Iris pigment epithelial cell (primary cell): ENCODE measurements at places on chromosomes 2 and 18.

DNA sequence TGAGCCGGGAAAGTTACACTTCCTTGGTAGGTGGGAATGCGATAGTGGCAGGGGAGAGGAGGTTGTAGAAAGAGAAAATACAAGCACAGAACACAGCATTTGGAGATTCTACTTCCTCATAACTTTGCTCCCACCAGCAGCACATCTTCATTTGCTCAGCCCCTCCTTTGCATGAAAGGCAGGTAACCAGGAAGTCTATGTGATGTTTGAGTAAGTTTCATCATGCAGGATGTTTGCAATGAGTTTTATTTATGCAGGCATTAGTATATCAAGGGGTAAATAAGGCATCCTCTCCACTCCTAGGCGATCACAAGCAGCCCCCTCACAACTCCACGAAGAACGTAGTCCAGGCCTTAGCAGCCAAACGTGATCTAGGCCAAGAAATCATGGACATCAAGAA, 5.0 kb downstream of the RNF152 start:
- DNase-seq: no peak

DNA sequence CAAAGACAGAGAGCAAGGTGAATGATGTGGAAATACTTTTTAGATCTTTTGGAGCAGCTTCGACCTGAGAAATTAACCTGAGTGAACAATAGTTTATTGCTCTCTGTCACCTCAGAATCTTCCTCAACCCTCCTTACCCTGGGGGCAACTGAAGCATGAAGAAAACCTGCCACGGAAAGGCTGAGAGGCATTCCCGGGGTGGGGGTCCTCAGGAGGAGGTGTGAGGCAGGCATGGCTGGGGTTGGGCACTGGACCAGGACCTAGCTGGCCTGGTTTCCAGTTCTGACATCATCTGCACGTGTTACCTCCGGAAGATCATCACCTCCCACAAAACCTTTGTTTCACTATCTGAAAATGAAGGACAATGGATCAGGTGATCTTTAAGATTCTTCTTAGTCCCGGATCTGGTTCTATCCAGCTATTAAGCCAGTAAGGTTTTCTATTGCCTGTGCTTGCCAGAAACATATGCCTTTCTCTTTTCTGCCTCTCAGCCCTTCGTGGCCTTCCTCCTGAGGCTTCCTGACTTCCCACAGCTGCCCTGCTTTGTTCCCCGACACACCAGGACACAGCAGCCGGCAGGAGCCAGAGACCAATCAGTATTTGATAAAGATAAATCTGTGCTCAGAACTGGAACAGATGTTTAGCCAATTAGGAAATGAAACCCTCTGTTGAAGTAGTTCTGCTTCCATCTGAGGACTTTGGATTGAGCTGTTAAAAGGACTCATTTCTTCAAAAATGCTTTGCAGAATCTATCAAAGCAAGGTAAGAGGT, 232.5 kb downstream of the TDRD15 start:
- no peak for DNase-seq

DNA sequence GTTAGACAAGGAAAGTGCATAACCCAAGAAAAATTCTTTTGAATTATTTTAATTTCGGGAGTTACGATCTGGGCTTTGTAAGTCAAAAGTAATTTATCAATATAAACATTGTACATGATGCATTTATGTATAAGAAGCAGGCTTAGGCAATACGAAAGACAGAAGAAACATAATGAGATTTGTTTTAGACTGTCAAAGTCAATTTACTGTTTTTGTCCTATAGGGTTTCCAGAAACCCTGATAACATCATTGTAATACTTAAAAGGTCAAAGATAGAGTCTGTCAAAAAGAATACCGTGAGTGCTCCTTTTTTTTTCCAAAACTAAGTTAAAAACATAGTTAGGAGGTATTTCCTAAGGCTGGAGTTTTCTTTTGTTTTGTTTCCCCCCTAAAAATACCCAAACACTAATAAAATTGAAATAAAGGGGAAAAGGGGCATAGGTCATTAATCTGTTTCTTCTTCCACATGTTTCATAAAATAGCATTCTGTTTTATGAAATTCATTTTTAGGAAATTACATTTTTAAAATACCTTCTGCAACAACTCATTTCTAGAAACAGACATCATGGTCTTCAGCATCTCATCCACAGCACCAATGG, 16.1 kb downstream of the C1D start:
- DNase-seq: no peak

GRCh38 chr2:85697096-85697495, 2.9 kb downstream of the GNLY start:
- DNase-seq: no peak

DNA sequence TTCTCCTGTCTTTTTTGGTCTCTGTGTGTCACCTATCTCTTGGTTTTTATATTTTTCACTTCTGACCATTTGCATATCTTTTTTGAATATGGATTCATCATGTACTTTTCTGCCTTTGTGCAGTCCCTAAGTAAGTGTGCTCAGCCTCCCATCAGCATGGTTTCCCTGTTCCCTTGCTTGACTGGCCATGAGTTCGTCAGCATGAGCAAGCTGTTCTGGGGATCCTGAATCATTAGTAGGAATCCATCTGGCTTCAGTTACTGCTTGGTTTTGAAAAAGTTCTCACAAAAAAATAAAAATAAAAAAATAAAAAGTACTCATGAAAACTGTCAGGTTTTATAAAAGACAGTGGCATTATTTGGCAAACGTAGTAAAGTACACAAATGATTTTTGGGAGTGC, 144.1 kb downstream of the NCOA1 start:
- DNase-seq: peak; percentile 27

DNA sequence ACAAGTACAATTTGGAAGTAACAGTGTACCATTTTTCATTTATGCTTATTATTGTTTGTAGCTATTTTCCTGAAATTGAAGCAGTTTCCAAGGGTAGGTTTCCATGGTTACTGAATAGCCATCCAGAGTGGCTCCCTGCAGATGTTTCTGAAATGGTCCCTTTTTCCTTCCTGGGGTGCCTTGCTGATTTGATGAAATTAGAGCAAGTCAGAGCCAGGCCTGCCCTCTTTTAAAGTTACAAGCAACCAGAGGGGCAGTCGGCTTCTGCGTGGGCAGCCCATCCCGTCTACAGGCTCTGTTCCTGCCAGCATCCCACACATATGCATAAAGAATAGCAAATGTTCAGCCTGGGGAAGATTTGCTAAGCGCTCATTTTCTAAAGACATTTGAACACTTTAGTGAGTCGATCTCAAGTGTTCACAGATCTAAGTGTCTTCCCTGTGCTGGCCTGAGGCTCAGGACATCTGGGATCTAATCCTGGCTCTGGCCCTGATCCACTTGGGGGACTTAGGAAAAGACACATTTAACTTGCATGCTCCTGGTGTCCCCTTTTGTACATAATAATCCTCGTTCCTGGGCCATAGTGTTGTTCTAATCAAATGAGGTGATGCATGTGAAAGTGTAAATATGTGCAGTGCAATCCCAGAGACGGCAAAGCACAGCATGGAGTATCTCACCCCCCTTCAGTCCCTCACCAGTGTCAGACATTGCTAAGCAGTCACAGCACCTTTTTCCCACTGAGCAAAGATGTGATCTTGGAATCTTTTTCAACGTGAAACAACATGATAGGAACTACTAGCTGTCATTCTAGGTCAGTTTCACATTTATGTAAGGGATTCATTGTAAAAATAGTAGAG, 92.2 kb downstream of the STPG4 start:
- no peak for DNase-seq

DNA sequence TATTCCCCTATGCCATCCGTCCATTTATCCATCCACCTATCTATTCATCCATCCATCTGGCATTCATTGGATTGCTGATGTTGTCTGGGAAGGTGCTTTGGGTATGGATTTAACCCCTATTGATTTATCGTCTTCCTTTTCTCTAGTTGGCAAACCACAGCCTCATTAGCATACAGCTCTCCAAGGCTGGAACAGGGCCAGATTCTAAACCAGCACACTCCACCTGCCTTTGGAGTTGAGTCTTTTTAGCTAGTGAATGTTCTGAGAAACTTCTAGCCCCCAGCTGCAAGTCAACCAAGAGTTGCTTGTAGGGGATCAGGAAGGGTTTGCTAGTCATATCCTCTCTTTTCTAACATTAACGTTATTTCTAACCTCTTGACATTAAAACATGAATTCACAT, 90.7 kb downstream of the NRP2 start:
- DNase-seq: no peak
